ENCODE measurements at places on chromosomes 3 and 15.

DNA sequence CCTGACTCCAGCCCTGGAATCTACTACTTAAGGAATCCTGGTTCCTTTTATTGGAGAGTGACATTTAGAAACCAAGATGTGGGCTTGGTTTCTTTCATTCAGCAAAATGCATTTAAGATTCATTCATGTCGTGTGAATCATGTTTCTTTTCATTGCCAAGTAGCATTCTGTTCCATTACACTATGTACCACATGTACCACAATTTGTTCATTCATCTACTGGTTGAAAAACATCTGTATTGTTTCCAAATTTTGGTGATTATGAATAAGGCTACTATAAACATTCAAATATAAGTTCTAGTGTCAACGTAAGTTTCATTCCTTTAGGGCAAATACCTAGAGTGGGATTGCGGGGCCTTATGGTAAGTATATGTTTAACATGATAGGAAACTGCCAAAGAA lies 264.2 kb downstream of the VPS13C start:
- DNase-seq, result no peak

DNA sequence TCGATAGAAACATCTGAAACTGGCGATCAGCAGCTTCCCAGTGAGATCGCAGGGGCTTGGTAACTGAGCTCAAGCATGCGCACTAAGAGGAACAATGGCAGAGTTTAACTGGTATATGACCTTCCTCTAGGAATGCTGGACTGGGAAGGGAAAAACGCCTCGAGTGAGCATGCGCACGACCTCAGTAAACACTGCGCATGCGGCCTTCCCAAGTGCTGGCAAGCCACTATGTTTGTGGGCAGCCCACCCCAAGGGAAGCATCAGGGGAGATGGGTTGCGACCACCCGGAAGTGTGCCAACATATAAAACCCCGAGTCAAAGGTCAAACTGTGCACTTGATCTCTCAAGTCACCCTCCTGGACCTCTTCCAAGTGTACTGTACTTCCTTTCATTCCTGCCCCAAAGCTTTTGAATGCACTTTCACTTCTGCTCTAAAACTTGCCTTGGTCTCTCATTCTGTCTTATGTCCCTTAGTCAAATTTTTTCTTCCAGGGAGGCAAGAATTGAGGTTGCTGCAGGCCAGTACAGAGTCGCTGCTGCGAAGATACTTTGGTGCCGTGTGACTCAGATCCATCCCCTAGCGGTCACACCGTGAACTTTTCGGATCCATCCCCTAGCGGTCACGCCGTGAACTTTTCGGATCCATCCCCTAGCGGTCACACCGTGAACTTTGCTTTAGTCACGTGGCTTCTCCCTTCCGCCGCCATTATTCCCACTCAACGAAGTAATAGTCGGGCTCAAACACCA lies 243.3 kb downstream of the FAM43A start:
- DNase-seq, result no peak

- no peak for DNase-seq
These were observed 84.0 kb downstream of the RSL24D1 start for GRCh38 chr15:55112706-55113105.

DNA sequence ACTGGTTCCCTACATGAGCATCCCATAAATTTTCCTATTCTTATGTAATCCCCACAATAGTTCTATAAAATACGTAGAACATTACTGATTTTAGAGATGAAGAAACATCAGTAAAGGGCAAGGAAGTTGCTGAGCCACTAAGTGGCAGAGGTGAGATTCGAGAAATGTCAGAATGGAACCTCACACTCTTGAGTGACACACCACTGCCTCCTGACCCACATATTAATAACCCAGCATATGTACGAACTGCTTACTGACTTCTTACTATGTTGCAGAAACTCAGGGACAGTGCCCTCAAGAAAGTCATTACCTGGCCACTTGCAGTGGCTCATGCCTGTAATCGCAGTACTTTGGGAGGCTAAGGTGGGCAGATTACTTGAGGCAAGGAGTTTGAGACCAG lies 1022.4 kb downstream of the FHIT start:
- DNase-seq, result no peak

DNA sequence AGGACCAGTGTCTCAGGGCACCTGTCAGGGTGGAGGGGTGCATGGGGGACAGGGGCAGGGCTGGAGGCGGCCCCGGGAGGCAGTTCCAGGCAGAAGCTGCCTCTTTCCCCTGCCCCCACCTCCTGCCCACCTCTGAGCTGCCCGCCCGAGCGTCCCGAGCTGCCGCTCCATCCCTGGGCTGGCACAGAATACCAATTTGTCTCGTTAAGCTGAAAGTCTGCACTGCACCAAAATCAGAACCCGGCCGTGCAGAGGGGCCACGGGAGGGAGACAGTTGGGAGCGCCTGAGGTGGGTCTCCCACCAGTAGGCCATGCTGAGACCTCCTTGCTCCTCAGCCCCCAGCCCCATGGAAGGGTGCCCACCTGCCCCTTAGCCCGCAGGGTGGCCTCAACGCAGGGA lies 1.3 kb upstream of the ATP2B2 start:
- DNase-seq, result no peak

GRCh38 chr3:21407743-21408142 lies 343.3 kb downstream of the ZNF385D start:
- no peak for DNase-seq

GRCh38 chr15:51155016-51155580 lies 60.4 kb upstream of the TNFAIP8L3 start:
- no peak for DNase-seq

DNA sequence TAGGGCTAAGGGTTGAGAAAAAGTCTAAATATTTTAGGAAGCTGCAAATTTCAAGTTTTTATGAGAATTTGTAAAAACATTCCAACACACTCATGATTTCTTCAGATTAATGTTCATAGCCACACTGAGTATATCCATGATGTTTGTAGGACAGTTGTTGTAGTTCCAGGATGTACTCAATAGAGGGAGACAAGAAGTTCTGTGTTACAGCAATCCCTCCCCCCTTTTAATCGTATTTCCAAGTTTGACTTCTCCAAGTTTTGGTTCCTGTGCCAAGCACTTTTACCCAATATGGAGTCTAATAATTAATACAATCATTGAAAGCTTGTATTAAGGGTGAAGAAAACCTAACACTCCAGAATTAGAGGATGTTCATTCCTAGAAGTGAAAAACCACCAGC lies 143.4 kb downstream of the FEZF2 start:
- no peak for DNase-seq

DNA sequence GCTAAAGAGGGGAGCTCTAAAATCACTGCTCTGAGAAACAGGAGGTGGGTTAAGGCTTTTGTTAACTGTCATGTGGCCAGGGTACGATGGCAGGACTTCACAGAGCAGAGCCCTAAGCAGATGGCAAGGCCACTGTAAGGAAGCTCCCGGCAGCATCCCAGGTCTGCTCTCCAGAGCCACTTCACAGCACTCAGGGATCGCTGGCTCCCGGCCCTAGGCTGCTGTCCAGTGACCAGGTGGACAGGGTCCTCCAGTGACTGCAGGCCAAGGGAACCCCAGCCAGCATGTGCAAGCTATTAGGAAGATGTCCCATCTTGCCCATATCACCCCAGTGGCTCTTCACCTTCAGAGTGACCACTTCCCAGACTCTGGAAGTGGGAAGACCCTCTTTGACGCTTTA lies 10.4 kb downstream of the TMEM41A start:
- DNase-seq, result no peak

DNA sequence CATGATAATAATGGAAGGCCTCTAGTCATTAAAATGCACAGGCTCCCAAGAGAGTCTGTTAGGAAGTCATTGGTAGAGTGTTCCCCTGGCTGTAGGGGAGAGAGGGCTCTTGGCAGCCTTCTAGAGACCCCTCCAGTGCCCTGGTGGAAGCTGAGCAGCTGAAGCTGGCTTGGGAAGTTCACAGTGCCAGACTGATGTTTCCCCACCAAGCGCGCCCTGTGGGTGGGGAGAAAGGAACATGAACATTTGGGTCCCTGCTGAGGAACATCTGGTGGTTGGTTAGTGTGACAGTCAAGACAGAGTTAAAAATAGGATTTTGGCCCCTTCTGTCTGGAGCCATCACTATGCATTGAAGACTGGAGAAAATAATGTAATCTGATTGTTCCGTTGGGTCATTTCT lies 37.1 kb upstream of the RGMA start:
- DNase-seq, result no peak

DNA sequence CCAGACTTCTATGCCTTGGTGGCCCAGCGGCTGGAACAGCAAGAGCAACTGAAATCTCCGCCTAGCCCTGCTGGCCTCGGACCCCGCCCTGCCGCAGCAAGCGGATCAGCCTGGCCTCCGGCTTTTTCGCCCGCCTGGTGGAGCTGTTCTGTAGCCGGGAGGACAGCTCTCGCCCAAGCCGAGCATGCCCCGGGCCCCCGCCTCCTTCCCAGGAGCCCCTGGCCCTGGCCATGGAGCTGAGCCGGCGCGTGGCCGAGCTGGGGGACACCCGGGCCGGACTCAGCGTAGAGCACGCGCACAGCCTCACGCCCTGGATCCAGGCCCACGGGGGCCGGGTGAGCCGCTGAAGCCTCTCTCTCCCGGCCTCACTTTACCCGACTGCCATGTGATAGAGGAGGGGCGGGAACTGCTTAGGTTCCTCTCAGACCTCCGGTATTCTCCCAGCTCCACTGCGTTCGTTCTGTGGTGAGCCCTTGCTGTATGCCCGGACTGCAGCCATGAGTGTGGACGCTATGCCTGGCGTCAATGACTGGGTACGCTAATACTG lies 24.1 kb upstream of the MRPL3 start:
- no peak for DNase-seq

DNA sequence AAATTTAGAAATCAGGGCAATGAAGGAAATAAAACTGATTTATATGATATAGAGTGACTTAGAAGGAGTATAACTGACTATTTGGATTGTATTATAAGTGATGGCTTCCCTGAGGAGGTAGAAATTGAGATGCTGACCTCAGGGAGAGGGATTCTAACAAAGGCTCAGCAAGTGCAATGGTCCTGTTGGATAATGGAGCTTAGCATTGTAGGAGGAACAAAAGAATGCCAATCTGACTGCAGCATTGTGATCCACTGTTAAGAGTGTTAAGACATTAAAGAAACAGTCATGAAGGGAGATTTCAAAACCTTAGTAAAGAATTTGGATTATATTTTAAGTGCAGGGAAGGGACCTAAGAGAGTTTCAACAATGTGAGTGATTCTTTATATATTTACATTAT lies 158.4 kb upstream of the NAALADL2 start:
- no peak for DNase-seq

DNA sequence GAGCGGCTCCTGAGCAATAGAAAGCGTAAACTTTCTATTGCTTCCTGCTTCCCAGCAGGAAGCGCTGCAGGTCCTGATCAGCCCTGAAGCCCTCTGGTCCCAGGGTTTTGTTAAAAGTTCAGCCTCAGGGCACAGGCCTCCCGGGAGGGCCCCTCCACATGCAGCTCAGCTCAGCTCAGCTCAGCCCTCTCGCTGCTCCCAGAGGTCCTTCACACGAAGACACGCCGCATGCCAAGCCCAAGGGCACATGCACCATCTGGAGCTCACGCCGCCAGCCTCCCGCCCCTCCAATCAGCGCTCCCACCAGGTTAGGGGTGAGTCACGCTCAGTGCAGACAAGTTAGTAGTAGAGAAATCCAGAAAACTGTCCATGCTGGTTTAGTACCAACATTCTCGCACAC lies 12.7 kb downstream of the TKT start:
- no peak for DNase-seq

DNA sequence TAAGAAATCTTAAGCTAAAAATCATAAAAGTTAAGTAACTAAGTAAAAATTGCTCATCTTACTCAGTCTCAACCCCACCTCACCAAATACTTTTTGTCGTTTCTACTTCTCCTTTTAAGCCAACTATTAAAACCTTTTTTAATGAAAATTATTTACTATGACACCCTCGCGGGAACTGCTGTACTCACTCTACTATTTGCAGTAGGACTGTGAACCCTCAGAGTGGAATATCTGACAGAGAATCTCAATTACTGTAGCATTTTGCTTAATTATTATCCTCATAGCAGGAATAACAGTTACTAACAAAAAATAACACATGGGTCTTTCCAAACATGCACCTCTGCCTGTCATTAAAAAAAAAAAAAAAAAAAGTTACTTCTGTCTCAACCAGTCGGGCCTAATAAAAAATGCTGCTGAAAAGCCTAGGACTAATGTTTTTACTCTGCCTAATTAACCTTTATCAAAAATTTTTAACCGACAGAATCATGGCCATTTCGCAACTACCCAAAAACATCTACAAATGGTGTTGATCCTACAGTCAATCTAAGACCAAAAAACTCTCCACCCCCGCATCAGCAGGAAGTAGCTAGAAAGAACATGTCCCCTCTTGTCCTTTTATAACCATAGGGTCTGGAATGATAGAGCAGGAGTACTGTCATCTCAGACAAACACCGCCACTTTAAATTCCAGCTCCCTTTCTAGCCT lies 10.2 kb downstream of the ALDH1L1 start:
- DNase-seq, result no peak

DNA sequence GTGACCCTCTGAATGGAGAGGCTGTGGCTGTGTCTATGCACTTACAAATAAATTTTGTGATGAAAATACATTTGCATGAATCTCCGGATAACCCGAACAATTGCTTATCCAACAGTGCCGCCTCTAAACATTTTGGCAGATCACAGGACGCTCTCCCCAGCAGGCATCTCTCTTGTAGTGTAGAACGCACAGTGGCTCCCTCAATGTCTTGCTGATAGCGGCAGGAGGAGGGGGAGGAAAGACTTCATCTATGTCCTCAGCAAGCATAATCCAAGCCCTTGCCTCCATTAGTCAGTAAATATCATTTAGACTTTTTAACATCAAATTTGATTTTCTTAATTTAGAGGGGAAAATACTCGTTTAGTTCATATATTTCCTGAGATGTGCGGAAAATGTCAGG lies 318.1 kb upstream of the IGF1R start:
- DNase-seq, result no peak

DNA sequence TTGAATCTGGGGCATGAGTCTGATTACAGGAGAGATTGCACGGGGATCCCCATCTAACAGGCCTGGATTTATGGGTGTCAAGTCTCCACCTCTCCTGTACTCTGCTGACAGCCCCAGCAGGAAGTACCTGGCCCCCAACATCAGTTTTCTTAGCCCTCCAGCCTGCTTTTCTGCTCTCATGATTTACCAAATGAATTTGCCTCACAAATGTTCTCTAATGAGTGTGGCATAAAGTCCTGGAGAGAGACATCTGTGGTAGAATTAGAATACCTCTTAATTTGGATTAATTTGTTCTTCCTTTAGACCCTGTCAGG lies 60.1 kb downstream of the FNDC3B start:
- no peak for DNase-seq

GRCh38 chr3:105516972-105517371 lies 150.3 kb downstream of the ALCAM start:
- DNase-seq, result no peak

- DNase-seq, result no peak
These were observed 34.1 kb downstream of the LINGO1 start for GRCh38 chr15:77598644-77599043.
